Stimulated activated CD8-positive, alpha-beta memory T cell treated with anti-CD3 and anti-CD28 coated beads, Interleukin-2, amount 100 ng/mL, for 1 hour (primary cell): ENCODE measurements at places on chromosomes 16 and 17.

DNA sequence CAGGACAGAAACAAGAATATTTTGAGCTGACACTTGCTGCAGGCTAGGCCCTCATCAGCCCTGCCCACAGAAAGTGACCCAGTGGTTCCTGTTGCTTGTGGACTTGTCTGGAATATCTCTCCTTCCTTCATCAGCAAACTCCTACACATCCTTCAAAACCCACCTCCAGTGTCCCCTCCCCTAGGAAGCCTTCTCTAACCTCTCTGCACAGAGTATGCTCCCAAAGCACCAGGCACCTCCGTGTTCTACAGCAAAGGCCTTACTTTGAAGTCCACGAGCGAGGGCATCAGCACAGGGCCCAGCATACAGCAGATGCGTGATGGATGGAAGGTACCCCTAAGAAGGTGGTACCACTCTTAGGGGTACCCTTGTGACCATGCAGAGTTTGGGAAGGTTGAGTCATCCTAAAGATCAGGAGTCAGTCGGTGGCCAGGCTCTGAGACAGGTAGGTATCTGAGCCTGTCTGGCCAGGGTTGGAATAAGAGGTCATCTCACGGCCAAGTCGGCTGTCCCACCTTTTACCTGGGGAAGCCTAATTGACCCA is 2.0 kb downstream of the CCDC102A start:
- DNase-seq, result no peak

- no peak for DNase-seq
These were observed 46.0 kb downstream of the TNRC6A start for GRCh38 chr16:24775455-24775854.

- DNase-seq, result no peak
These were observed 255.0 kb upstream of the RBFOX1 start for GRCh38 chr16:7077636-7078035.

DNA sequence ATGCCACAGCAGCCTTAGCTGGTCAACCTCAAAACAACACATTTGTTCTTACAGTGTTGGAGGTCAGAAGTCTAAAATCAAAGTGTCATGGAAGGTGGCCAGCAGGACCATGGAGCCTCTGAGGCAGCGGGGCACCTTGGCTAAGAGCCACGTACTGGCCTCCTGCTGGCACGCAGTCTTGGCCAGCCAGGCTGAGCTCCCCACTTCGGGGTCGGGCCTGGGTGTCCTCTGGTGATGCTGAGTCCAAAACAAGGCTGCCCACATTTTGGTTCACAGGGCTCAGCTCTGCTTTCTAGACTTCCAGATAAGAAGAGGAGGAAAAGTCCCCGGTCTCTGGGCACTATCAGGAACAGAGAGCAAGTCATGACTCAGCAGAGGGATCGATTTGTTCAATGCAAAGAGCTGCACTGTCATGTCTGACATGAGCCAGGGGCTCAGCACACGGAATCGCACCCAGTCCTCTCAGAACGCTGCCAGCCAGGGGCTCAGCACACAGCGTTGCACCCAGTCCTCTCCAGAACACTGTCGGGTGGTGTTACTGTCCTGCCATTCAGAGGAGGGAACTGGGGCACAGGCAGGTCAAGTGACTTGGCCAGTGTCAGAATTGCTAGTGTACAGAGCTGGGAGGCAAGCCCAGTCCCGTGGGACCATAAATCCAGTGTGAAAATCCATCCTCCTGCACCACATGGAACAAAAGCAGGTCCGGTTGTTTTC is 2.5 kb downstream of the LGALS9 start:
- DNase-seq, result no peak

DNA sequence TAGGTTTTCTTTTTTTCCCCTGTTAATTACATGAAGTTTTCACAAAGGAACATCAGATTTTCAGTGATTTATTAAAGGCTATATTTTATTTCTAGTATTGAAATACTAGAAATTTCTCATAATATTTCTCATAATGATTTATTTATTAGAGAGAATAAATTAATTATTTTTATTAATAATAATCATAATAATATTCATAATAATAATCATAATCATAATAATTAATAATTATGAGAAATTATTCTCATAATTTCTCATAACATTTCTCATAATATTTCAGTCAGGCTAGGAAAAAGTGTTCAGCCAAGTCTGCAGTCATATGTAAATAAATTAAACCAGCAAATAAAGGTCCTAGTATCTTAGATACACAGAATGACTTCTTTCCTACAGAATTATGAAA is 41.4 kb downstream of the CNTNAP4 start:
- no peak for DNase-seq

- no peak for DNase-seq
These were observed 8.5 kb downstream of the ST6GALNAC1 start for GRCh38 chr17:76635039-76635438.

DNA sequence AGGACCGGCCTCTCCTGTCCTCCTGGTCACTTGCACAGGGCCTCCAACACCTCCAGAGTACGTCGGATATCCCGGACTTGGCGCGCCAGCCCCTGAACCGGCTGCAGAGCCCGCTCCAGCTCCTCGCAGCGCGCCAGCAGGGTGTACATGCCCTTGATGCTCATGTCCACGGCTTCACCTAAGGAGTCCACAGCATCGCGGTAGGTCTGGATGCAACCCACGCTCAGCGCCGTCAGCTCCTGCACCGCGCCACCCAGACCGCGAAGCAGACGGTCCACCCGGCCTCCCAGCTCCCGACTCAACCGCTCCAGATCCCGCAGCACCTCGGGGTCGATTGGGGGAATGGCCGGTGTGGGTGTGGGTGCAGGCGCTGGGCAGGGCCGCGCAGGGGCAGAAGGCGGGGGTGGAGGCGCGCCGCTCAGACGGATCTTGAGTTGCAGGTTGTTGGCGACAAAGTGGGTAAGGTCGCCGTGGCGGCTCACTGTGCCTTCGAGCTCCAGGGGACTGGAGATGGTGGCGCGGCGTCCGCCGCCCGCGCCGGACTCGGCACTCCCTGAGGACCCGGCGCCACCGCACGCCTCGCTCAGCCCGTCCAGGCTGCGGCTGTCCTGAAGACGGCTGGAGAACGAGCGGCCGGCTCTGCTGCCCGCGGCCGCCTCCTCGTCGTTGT is 804 bp downstream of the BORCS6 start:
- DNase-seq, result no peak
